HTR-8/SVneo (cell line): ENCODE measurements at places on chromosomes 16 and 17.
A peak's percentile ranks its signal among the peaks of the same experiment; 100 is the strongest.

- DNase-seq = no peak
These were observed 760 bp upstream of the SEC14L5 start for GRCh38 chr16:4957420-4957719.

DNA sequence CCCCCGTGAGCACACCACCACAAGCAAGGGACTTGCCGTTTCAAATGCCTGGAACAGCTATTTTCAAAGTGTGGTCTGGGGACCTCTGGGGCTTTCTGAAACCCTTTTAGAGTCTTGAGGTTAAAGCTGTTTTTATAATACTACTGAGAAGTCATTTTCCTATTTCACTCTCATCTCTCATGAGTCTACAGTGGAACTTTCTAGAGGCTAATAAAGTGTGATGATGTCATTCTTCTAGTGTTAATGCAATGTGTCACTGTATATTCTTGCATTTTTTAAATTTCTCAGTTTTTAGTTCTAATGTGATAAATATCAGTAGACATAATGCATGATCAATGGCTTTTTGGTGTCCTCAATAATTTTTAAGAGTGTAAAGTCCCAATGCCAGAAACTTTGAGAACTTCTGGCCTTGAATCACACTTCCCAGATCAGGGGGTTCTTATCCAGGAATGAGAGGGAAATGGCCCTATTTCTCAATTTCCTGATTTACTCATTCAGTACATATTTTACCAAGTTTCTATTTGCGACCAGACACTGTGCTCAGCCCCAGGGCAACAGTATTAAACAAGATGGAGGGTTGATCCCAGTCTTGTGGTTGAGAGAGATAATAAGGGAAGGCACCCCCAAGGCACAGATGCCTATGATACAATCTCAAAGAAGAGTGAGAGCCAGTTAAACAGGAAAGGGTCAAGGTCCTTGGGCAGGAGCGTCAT is 444.0 kb downstream of the HS3ST3B1 start:
- no peak for DNase-seq

- DNase-seq = peak; percentile 41
These were observed 66.5 kb downstream of the TEX2 start for GRCh38 chr17:64196601-64197000.

DNA sequence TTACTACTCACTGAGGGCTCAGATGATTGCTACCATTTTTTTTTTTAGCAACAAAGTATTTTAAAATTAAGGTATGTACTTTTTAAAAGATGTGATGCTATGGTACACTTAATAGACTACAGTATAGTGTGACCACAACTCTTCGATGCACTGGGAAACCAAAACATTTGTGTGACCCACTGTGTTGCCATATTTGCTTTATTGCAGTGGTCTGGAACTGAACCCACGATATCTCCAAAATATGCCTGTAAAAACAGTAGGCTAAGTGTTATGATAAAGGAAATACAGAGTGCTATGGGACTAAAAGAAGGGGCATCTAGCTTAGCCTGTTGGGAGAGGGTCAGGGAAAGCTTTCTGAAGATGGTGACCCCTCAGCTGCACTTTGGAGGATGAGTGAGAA is 41.6 kb upstream of the HNF1B start:
- no peak for DNase-seq

GRCh38 chr17:79045001-79045729 is 21.2 kb downstream of the C1QTNF1 start:
- DNase-seq = no peak

- no peak for DNase-seq
These were observed 640.4 kb downstream of the CDH11 start for GRCh38 chr16:64481497-64481896.

GRCh38 chr16:1793578-1794220 is at the start of gene IGFALS:
TSS of gene IGFALS (minus strand) at chr16:1793705. CDS start at chr16:1793652, 53 bp downstream.
- no peak for DNase-seq

DNA sequence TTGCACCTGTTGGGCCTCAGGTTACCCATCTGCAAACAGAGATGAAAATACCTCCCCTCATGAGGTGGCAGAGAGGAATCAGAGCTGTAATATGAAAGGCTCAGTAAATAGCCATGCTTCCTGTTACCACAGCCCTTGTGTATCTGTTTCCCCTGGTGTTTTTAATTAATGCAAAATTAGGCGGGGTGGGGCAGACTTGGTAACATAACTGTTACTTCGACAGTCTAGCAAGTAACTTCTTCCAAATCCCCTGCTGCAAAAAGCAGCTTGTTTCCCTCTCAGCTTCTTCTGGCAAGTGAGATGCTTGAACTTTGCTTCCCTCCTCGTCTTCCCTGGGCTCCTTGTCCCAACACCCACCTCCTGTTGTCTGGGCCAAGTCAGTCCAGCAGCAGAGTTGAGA is 381.5 kb downstream of the CPPED1 start:
- no peak for DNase-seq

DNA sequence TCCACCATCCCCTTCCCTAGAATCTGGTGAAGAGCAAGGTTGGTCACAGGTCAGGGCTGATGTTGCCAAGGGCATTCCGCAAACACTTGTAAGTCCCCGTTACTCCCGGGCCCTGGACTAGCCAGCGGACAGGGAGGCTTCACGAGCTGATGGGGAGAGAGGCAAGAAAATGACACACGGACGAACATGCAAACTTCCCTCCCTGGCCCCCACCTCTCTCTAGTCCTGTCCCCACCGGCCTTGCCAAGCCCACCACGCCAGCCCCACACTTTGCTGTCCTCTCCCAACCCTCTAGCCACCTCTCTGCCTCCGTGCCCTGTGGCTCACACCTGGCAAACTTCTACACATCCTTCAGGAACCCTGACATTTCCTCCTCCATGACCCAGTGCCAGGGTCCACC is 54.8 kb downstream of the RPH3AL start:
- no peak for DNase-seq

GRCh38 chr17:9195961-9196670 is 174.8 kb downstream of the NTN1 start:
- no peak for DNase-seq

GRCh38 chr17:72128039-72128438 is 7.2 kb downstream of the SOX9 start:
- DNase-seq = no peak

DNA sequence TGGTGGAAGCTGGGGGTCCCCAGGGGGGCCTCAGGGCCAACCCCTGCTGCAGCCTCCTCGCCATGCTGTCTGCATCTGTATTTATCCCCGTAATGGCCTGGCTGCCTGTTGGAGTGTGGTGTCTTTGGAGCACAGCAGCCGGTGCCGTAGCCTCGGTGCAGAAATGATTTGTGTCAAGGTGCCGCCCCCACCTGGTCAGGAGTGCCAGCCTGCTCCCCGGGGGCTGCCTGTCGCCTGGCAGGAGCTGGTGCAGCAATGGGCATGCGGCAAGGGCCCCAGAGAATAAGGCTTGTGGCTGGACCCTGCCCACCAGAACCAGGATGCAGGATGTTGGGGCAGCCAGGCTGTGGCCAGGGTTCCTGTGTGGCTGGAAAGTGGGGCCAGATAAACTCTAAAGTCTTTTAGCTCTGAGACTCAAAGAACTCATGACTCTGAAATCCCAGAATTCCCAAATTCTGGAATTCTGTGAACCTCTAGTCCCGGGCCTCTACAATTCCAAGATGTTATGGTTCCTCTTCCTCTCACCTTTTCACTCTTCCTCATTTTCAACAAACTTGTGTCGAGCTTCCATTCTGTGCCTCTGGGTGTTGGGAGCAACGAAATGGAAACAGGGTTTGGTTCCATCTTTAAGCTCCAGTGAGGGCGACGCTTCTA is 5.9 kb downstream of the CPNE2 start:
- DNase-seq = no peak

- DNase-seq = no peak
These were observed 11.5 kb downstream of the GAS7 start for GRCh38 chr17:10186771-10187410.

GRCh38 chr17:37708616-37709212 is 36.1 kb downstream of the HNF1B start:
- DNase-seq = peak; percentile 32

DNA sequence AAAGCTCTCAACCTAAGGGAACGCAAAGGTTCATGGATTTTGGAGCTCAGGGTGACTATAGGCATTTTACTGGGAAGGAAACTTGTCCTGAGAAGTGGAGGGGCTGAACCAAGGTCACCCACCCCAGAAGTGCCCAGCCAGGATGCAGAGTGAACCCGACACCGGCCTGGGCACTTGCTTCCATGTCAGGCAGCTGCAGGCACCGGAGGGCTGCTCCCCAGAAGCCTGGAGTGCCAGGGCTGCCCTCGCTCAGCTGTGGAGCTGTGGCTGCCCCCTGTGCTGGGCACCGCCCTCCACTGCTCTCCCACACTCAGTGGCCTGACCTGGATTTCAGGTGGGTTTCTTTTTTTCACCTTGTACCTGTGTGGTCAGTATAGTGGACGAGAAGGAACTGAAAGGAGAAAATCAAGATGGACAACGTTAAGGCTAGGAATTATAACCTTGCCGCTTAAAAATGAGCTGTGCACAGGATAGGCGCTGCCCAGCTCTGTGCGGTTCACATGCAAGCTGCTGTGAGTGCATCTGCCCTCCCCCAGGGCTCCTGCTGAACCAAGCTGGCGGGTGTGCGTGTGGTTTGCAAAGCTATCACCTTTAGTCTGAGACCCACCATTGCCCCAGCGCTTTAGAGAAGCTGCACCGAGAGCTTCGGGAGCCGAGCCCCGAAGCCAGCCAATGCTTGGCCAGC is 2.2 kb downstream of the MAPK8IP3 start:
- no peak for DNase-seq

DNA sequence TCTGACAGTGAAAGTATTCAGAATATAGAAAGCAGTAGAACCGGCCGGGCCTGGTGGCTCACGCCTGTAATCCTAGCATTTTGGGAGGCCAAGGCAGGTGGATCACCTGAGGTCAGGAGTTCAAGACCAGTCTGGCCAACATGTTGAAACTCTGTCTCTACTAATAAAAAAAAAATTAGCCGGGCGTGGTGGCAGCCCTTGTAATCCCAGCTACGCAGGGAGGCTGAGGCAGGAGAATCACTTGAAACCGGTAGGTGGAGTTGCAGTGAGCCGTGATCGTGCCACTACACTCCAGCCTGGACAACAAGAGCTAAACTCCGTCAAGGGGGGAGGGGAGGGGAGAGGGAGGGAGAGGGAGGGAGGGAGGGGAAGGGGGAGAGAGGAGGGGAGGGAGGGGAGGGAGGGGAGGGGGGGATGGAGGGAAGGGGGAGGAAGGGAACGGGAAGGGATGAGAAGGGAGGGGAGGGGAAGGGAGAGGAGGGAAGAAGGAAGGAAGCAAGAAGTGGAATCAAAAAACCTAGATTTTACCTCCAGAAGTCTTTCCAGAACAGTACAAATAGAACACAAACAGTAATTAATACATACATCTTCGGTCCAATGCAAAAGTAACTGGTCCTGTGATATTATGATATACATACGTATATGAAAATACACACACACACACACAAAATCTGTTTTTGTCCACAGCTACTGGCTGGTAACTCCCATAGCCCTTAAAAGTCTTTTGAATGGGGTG is 10.9 kb upstream of the NT5C start:
- DNase-seq = no peak

DNA sequence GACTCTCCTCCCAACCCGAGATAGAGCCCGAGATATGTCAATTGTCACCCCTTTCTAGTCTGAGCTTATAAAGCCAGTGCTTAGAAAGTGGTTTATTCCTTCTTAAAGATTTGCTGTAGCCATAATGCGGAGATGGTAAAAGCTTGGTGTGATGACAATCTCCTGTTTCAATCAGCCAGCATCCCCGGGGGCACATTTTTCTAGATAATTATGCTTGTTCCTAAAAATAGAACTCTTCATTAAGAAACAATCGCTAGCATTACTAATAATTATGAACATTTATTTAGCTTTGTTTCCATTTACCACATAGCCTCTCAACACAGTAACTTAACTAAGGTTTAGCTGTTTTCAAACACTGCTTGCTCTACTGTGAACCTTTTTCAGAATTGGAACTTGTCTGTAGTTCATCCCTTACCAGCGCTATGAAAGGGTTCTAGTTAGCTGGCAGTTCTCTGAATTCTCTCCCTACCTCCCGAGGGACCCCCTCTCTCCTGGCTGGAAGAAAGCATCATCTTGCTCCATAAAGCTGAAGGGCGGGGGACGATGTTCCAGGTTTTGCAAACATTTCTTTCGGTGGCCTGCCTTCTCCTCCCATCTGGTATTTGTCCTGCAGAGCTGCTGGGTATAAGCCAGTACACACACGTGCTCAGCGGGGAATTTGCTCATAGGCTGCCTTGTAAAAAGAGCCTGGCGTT is 922 bp upstream of the MRPL58 start:
- DNase-seq = no peak

DNA sequence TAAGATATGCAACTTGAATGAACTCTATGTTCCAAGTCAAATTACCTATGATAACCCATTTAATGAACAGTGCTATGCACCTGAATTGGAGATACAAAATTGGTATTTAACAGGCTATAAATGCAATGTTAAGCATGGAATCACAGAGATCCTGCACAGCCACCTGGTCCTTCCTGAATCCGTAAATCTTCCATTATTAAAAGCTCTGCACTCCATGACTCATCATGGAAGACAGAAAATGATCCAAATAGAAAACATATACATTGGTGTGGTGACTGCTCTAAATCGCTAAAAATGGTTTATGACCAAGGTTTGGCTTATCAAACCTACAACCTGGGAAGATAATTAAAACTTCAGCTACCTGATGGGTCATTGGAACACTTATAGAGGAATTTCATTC is 45.3 kb downstream of the GLG1 start:
- no peak for DNase-seq

GRCh38 chr16:9148374-9149015 is 57.1 kb downstream of the HAPSTR1 start:
- no peak for DNase-seq

- no peak for DNase-seq
These were observed 1.5 kb downstream of the SLC35G3 start for GRCh38 chr17:35192708-35193107.

DNA sequence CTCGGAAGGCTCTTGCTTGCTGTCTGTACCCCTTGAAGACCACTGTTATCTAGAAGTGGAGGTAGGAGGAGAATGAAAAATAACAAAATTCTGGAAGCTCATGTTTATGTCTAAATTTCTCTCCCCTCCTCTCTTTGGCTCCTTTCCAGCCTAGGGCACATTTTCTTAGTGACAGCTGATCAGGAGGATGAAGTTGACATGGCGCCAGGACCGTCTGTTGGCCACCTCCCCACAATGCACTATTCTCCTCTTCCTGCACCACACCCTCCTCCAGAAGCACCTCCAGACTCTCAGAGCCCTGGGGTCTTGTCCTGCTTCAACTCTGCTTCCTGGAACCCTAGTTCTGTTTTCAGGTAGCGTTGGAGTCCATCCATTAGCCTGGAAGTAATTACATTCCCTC is 25.5 kb upstream of the SSTR2 start:
- no peak for DNase-seq

DNA sequence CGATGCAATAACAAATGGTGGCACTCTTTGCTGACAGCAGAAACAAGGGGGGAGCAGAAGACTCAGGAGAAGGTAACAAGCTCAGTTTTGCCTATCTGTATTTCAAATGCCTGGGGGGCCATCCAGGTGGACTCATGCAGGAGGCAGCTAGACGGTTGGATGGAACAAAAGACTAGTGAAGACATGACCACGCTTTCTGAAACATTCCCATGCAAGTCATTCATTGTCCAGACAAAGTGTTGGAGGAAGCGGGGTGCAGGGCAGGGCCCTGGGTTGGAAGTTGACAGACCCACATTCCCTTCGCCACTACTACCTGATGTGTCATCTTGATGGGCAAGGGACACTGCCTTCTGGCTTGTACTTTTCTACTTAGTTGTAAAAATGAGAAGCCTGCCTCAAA is 29.8 kb upstream of the CRYBA1 start:
- DNase-seq = no peak

- no peak for DNase-seq
These were observed 1.2 kb upstream of the ZKSCAN2 start for GRCh38 chr16:25258861-25259179.

GRCh38 chr16:20903116-20903898 is 2.7 kb downstream of the LYRM1 start:
- DNase-seq = no peak
